ENCODE measurements at places on chromosomes 11 and 22. TPM values are rescaled to one million over a fixed set of nuclear protein-coding genes. Genes with fewer than 3 reads are reported as not detected.

Gene TOB2
- total RNA-seq, result 33.5 TPM

Gene PAAF1
- 6.4 TPM for total RNA-seq

Gene GAS2L1
- total RNA-seq, result not detected

Gene OR10G4
- not detected for total RNA-seq

Gene KCNK4
- total RNA-seq, result not detected

Gene CELF1
- 93.2 TPM for total RNA-seq

Gene CHADL
- total RNA-seq, result 2.6 TPM

Gene HEPN1
- total RNA-seq, result not detected

Gene ME3
- total RNA-seq, result 5.2 TPM

Gene RPS6KA4
- total RNA-seq, result 10.1 TPM

Gene DEUP1
- not detected for total RNA-seq

Gene ANO5
- total RNA-seq, result not detected

Gene STX3
- 2.8 TPM for total RNA-seq

Gene PNPLA3
- not detected for total RNA-seq

Gene ST14
- 0.17 TPM for total RNA-seq

Gene APOBEC3C
- 15.8 TPM for total RNA-seq

Gene FAU
- 1,833 TPM for total RNA-seq

Gene OR6T1
- not detected for total RNA-seq

Gene MN1
- total RNA-seq, result 0.36 TPM

Gene CDC42BPG
- total RNA-seq, result 7.9 TPM

Gene OR6A2
- not detected for total RNA-seq

Gene NLRP6
- 24.8 TPM for total RNA-seq

Gene MS4A7
- not detected for total RNA-seq

Gene SCGB2A2
- total RNA-seq, result not detected

Gene JAML
- 40.4 TPM for total RNA-seq

Gene PRR14L
- total RNA-seq, result 21.2 TPM

Gene SERHL2
- total RNA-seq, result not detected

Gene ABTB2
- 2.7 TPM for total RNA-seq

Gene GLB1L2
- 0.92 TPM for total RNA-seq

Gene SMIM35
- 0.11 TPM for total RNA-seq
